CD4-positive, alpha-beta T cell treated with Interleukin-15 for 1 hour (primary cell): ENCODE measurements at places on chromosomes 2 and 18.

- no peak for DNase-seq
These were observed 955 bp upstream of the BBS5 start for GRCh38 chr2:169478339-169478738.

- no peak for DNase-seq
These were observed 60.3 kb upstream of the LYPD6B start for GRCh38 chr2:148978026-148978685.

DNA sequence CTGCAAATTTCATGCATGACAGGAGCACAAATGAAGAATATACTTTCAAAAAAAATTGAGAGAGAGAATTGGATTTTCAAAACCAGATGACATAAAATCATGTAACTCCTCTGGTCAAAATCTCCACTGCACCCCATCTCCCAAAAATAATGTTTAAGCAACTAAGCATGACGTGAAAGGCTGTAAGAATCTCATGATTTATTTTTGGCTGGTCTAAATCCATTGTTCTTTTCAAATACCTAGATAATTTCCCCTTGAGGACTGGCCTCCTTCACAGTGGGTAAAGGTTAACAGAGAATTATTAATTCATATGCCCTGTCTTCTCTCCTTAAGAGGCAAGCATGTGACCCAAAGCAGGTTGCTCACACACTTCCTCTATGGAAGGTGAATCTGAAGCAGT is 101.5 kb upstream of the CCDC195 start:
- DNase-seq, result no peak

DNA sequence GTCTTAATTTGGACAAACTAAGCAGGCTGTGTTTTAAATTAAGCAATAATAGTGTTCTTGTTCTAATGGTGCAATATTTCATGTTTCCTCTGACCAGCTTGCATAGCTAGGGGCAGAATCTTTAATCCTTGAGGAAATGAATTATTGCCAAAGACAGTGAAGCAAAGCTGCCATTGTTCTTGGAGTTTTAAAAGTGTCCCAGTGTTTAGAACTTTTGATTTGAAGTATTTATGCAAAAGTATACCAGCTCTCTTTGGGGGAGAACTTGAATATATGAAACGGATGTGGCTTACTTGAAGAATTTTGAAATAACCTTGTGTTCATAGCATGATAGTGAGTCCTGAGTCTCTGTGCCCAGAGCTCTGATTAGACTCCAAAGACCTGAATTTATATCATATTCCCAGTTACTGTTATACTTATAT is 33.4 kb downstream of the ITGA6 start:
- no peak for DNase-seq

- no peak for DNase-seq
These were observed 201.1 kb upstream of the TWIST2 start for GRCh38 chr2:238646803-238647202.

- no peak for DNase-seq
These were observed 21.4 kb upstream of the LTBP1 start for GRCh38 chr2:32925283-32925815.

- no peak for DNase-seq
These were observed 76.9 kb downstream of the PTPN4 start for GRCh38 chr2:119836455-119837142.

GRCh38 chr18:1014951-1015624 is 110.4 kb downstream of the ADCYAP1 start:
- no peak for DNase-seq

DNA sequence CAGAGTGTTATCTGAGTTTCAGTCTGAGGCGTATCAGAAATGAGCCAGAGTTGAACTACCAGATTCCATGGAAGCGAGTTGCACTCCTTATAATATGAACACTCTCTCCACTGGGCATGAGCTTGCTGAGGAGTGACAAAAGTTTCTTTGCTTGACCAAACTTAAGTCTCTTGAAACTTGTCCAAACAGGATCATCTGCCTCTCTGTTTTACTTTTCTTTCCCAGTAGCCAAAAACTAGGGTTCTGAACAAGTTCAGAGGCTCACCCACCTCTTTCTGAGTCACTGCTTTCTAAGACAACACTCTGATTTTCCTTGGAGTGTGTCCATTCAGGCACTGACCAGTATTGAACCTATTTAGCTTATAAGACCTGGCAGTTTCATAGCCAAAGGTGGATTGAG is 233.2 kb upstream of the TCF4 start:
- DNase-seq, result no peak

GRCh38 chr2:46363535-46364170 is 66.4 kb downstream of the EPAS1 start:
- DNase-seq, result no peak

DNA sequence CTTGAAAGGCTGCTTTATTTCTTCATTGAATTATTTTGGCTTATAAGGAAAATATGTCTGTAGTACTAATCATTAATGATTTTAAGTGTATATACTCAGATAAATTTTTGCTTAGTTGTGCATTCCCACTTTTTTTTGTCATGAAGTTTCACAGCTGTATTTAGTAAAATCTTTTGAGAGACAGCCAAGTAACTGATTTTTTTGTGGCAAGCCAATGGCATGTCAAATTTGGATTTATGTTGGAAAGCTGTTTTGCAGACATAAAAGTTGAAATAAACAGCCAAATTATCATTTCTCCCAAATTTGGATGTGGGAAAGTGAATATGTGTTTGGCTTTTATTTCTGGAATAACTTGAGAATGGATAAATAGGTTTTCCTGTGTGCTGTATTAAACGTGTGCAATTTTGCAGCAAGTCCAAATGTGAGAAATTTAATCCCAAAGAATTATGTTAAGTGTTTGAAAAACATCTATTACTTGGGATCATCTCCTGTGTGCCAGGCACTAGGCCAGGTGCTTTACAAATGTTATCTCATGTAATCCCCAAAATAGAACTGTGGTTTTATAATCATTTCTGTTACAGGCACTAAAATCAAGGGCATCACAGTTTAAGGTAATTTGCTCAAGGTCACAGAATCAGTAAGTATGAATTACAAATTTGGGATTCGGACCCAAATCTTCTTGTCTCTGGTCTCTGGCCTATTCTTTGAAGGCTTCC is 160.4 kb downstream of the PTPRM start:
- DNase-seq, result no peak

- no peak for DNase-seq
These were observed 68.2 kb upstream of the MBOAT2 start for GRCh38 chr2:9071584-9072124.

DNA sequence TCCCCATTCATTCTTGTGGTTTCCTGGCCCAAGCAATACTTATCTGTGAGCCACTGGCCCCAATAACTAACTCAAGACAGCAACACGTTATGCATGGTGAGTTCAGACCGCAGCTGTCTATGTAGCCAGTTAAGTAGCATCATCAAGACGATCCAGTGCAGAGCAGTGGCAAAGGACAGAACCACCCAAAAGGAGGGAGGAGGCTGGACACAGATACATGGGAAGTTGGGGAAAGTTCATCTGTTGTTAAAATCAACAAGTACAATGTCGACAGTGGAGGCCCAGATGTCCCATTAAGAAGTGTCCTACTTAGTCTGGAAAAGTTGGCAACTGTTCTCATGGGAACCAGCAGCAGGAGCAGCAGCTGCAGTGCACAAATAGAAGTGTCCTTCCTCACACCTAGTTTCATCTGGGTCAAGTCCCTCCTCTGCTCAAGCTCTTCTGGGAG is 106.9 kb upstream of the THOC1 start:
- DNase-seq, result no peak

- DNase-seq, result no peak
These were observed 560.6 kb upstream of the ID2 start for GRCh38 chr2:8121022-8121825.

- DNase-seq, result no peak
These were observed 369.5 kb upstream of the LYPD1 start for GRCh38 chr2:133039531-133039930.

DNA sequence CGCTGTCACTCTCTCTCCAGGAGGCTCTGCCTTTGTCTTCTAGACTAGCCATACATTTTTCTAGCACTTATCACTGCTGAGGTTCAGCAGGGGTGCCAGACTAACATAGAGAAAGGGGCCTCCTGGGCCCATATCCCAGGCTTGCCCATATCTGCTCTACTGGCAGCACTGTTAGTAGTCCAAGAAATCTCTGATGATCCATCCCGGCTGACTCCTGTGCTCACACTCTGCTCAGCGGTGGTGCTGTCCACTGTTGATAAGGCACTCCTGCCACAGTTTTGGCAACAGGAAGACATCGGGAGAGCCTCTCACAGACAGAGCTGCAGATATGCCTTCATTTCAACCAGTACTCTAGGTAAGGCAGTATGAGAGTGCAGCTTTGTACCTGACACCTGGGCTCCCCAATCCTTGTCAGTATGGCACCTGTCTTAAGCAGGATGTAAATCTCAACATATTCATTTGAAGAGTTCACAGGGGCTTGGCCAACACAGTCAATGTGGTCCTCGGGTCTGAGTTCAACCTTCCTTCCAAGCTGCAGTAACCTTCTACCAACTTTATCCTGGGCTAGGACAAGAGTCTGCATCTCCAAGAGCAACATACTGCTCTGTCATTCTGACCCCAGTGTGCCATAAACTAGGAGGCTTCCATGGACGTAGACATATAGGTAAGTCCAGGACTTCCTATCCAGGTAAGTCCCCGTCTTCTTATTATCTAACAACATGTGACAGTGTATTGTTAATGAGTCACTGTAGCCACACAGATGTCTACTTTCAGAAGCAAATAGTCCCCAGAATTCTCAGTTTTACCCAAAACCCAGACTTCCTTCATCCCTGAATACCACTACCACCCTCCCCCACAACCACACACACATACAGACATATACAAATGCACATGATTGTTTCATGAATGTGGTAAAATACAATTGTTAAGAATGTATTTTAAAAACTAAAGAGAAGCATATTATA is 16.2 kb downstream of the KLF7 start:
- no peak for DNase-seq

DNA sequence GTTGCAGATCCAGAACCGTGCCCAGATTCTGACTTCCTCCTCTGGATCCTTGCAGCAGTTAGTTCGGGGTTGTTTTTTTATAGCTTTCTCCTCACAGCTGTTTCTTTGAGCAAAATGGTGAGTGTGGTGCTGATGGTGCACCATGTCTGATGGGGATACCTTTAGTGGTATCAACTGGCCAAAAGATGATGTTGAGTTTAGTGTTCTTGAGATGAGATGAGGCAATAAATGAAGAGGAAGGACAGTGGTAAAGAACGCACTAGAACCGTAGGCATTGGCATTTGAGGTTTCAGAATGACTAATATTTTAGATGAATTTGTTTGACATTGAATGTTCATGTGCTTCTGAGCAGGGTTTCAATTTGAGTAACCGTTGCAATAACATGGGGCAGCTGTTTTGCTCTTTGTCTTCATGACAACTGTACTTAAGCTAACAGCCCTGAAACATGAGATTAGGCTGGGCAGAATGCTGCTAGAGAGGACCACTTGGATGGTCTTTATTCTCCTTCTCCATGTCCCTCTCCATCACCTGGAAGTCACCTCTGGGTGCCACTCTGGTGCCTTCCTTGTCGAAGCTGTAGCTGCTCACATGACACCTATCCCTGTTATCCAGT is 3.9 kb downstream of the CTLA4 start:
- DNase-seq, result no peak

DNA sequence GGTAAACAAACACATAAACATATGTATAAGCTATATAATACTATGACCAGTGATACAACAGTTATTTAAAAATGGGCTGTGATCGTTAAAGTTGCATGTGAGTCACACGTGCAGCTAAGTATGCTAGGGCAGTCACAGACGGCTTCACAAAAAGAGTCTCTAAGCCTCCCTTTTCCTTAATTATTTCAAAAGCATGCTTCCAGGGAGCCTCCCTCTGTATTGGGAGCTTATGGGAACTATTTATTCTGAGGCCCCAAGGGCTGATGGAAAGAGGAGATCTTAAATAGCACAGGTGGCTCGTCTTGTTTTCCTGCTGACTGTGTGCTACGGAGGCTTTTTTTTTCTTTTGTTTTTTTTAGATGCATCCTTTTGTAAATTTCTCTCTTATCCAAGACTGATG is 94.3 kb downstream of the ADCYAP1 start:
- DNase-seq, result no peak

- DNase-seq, result no peak
These were observed 51.0 kb downstream of the KIDINS220 start for GRCh38 chr2:8786463-8786862.

DNA sequence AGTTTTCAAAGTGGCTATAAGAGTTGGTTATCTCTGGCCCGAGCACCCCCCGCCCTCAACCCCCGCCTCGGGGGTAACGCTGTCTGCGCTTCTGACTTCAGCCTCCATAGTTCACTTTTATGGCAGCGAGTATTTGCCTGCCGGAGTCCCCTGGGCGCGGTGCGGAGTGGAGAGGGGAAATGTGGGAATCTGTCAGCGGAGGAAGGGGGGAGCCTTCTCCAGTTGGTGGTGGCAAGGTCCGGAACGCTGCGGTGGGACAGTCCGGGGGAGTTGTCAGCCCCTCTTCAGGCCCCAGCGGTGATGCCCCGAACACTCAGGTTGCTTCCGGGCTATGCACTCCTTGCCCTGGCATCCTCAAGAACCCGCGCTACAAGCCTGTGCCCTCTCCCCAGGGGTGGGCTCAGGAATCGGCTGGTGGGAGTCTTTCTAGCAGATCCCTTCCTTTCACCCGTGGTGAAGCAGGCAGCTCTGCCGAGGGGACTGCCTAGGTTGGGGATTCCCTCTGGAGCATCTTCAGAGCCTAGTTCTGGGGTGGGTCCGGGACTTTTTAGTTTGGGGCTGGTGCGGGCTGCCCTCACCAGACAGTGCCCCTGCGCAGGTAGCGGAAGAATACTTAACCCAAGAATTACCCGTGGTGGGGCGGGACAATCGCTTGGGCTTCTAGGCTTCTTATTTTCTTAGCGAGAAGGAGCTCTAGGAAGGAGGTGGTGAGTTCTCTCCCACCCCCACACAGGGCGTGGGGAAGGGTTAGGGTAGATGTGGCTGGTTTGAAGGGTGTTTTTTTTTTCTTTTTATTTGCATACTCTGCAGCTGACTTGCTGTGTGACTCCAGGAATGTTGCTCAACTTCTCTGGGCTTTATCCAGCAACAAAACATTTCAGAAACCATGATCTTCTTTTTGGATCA is 1.6 kb downstream of the ATOH8 start:
- no peak for DNase-seq

DNA sequence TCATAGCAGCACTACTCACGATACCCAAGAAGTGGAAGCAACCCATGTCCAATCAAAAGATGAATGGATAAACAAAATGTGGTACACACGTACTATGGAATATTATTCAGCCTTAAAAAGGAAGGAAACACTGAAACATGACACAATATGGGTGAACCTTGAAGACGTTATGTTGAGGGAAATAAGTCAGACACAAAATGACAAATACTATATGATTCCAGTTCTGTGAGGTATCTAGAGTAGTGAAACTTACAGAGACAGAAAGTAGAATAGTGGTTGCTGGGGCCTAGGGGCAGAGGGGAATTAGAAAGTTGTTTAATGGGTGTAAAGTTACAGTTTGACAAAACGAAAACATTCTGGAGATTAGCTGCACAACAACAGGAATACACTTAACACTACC is 24.7 kb downstream of the TLK1 start:
- DNase-seq, result no peak

- no peak for DNase-seq
These were observed 549.9 kb upstream of the ACVR2A start for GRCh38 chr2:147294825-147295392.
